ENCODE measurements at places on chromosomes 5 and 9.

DNA sequence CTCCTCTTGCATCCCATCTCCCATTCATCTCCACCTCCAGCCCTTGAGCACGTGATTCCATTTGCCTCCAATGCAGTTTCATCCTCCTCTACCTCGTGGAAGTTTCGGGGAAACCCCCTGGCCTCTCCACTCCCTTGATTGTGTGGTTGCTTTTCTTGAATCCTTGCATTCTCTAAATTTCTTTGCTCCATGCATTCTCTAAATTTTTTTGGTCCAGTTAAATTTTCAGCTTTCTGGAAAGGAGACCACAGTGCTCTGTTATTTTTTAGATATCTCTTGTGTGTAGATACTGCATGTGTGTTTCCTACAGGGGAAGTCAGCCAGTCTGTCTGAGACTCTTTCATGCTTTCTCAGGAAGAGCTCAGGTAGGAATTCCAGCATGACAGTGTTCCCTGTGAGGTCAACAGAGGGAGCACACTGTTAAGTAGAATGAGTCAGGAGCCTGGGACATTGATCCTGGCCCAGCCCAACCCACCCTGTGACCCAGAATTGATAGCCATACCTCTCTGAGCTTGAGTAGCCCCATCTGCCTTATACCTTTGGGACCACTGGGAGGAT lies 52.8 kb downstream of the AMBP start:
- DNase-seq = no peak

GRCh38 chr9:17881371-17881770 lies 302.5 kb downstream of the SH3GL2 start:
- no peak for DNase-seq

- no peak for DNase-seq
Observed at GRCh38 chr9:92482329-92482728, at the start of gene ASPN. TSS of gene ASPN (minus strand) at chr9:92482506.

DNA sequence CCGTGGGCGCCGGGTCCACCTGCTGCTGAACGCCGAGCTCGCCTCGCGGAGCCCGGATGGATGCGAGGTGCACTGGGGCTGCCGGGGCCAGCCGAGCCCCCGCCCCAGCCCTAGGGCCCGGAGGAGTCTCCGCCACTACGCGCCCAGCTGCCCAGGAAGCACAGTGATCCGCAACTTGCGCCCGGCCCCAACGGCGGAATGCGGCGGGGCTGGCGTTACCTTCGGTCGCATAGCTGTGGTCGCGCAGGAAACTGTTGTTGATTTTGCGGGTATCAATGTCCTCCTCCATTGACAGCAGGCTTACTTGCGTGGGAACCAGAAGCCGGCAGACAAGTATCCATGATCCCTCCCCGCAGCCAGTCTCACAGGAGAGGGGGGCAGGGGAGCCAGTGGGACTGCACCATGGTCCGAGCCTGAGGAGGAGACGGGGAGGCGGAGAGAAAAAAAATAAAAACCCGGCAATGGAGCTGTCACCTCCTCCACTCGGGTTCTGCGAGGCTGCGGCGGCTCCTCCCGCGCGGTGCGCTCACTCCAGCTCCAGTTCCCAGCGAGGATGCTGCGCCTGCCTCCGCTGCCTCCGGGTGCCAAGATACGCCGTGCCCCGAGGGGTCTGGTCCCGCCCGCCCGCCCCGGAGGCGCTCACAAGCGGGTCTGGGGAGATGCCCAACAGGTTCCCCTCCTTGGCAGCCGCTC lies 628 bp downstream of the PPP2R2B start:
- DNase-seq = peak; percentile 41

DNA sequence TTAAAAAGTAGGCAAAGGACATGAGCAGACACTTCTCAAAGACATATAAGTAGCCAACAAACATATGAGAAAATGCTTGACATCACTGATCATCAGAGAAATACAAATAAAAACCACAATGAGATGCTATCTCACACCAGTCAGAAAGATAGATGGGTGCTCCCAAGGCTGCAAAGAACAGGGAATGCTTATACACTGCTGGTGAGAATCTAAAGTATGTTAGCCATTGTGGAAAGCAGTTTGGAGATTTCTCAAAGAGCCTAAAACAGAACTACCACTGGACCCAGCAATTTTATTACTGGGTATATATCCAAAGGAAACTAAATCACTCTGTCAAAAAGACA lies 154.2 kb downstream of the NDUFS4 start:
- DNase-seq = no peak

DNA sequence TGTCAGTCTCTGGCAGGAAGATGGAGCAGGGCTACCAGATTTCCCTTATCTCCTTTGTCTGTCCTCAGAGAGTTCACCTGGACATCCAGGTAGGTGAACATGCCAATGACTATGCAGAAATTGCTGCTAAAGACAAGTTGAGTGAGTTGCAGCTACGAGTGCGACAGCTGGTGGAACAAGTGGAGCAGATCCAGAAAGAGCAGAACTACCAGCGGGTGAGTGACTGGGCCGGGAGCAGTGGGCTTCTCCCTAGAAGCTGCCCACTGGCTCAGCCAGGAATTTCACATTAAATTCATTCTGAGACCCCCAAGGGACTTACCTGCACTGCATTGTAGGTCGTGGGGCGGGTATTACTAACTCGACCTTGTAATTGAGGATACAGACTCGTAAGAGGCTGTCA lies 2.1 kb downstream of the TMED9 start:
- no peak for DNase-seq

GRCh38 chr9:124042201-124042721 lies 30.7 kb downstream of the LHX2 start:
- DNase-seq = no peak

- no peak for DNase-seq
Observed at GRCh38 chr9:70817311-70817710, 304.1 kb downstream of the TRPM3 start.

- DNase-seq = no peak
Observed at GRCh38 chr5:35185518-35185917, 44.8 kb downstream of the PRLR start.

GRCh38 chr5:153672347-153673090 lies 182.0 kb downstream of the GRIA1 start:
- no peak for DNase-seq

GRCh38 chr5:5822729-5823257 lies 400.3 kb downstream of the ICE1 start:
- no peak for DNase-seq
